T-helper 22 cell (primary cell): ENCODE measurements at places on chromosomes 1 and 21.

DNA sequence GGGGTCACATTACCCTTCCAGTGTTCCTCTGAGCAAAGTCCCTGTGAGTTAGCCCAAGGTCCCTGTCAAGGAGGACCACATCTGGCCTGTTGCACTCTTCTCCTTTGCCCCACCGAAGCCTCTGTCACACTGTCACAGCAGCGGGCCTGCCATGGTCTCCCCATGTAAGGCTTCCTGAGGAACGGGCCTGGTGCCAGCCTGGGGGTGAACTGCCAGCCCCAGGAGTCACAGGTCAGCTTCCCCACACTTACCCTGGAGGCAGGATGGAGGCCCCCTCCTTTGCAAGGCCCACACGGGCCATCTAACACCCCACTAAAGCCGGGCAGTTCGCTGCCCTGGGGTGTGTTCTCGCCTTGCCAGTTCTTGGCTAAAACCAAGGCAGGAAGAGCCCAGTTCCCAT, 14.1 kb downstream of the TNFRSF1B start:
- DNase-seq, result no peak

GRCh38 chr21:42346866-42347600, 3.8 kb downstream of the TFF2 start:
- DNase-seq, result no peak

GRCh38 chr1:11674488-11674887, 6.5 kb downstream of the MAD2L2 start:
- no peak for DNase-seq

GRCh38 chr1:188906921-188907641, 1570.6 kb downstream of the BRINP3 start:
- no peak for DNase-seq

DNA sequence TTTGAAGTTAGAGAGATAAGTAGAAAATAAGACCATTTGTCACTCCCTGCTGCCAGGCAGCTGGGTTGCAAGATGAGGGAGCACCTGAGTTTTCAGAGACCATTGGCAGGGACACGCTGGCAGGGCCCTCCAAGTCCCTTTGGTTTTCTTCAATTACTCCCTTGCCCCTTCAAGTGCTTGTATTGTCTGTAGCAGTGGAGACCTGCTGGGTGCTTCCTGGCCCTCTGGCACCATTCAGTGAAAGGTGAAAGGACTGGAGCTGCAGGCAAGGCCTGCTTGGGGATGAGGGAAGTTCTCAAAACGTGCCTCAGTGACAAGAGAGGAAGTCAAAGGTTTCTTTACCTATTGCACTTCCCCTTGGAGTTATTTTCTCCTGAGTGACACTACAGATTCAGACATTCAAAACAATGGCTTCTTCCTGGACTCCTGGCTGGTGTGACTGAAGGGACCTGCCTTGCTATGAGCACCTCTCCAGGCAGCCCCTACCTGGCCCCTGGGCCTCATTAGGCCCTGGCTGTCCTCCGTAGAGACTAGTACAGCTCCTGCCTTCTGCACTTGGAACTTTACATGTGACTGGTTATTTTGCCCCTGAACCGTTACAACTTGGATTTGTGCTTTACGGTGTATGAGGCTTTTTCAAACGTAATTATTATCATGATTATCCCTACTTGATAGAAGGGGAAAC, 100.1 kb downstream of the C1orf21 start:
- no peak for DNase-seq

DNA sequence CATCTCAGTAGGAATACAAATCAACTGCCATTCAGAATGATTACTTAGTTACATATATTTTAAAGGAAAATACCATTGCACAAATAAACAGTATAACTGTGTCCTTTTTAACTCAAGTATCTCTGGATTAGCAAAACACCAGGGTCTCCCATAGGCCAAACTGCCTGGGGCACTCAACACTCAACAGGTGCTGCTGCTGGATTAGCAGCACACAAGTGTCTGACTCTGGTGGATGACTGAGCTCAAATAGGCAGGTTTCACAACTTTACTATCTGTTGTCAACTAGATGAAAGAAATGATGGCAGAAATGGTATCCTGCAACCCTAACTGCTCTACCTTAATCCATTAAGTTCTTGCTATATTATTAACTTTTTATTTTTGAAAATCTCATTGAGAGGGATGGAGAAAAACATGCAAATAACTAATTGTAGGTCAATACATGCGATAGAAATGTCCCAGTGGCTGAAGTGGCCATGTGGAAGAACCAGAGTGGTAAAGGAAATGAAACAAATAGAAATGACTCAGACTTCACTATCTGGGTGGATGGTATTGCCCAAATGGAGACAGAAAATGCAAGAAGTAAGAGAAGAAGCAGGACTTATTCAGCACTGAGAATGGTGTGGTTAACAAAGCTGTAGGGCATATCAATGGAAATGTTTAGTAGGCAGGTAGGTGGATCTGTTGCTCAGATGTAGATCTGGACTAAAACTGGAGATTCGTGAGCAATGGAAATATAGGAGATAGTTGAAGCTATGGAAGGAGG, 90.8 kb upstream of the CCDC190 start:
- no peak for DNase-seq
